ENCODE measurements at places on chromosomes 3 and 15.

DNA sequence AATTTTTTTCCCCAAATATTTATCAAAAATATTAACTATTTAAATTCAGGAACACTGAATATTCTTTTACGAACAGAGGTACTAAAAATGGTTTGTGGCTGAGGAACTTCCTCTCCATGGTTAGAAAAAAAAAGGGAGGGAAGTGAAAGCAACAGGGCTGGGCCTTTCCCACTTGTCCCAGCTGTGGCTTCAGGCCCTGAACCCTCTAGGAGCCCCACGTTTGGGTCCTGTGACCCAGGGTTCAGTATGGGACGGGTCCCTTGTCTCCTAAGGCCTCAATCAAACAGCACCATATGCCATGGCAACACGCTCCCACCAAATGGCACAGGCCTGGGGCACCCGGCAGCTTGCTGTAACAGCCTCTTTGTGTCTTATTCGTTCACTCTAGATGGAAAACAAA is 32.4 kb downstream of the POC1A start:
- no peak for DNase-seq

DNA sequence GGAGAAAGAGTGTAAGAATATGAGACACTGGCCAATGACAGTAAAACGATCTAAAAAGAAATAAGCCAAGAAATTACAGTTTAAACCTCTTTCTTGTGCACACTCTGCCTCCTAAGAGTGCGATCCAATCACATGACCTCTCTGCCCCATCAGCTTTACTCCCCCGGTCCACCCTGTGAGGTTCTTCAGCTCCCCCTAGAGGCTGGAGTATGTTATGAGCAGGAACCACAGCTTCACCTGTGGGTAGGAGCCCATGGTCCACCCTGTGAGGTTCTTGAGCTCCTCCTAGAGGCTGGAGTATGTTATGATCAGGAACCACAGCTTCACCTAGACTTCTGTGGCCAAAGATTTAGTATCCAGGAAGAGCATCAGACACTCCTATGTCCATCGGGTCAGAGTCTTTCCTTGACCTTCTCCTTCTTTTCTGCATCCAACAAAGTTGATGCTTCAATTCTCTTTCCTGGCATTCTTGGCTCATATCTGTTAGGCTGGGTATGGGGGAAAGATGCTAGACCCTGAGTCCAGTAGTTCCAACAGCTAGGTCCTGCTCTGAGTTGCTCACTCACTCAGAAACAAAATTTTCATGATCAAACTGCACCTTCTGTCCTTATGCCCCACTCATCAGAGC is 164.0 kb downstream of the MINAR1 start:
- peak; percentile 83 for DNase-seq

DNA sequence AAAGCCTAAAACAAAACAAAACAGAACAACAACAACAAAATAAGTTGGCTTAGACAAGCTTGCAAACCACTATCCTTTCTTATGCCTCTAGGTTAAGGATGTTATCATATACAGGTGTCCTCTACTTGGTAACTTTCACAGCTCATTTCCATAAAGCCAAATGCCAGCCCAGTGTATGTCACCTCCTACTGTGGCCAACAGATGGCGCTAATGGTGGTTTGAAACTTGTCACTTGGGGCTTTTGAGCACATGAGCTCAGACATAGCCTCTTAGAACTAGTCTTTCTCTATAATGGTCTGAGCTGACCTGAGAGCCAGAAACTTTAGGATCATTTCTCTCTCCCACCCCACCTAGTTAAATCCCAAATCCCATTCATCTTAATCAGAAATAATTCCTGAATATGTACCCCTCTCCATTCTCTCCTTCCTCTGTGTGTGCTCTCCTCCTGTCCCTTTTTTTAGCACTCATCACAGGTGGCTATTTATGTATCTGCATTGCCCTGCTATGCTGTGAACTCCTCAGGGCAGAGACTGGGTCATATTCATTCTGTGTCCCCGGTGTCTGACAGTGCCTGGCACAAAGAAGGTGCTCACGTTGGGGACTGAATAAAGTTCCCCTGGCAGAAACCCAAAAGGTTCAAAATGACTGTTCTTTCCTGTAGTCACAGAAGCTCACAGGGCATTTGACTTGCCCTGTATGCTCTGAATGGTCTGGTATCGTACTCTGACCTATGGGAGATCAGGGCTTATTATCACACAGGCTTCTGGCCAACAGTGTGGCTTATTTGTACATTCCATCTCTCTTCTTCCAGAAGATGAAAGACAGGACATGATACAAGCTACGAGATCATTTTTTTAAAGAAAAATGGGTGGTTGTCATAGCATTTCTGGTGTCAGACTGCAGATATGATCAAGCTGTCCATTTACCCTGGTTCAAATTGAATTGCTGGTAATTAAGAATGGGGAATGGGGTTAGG is 319.3 kb upstream of the AZI2 start:
- DNase-seq: no peak

DNA sequence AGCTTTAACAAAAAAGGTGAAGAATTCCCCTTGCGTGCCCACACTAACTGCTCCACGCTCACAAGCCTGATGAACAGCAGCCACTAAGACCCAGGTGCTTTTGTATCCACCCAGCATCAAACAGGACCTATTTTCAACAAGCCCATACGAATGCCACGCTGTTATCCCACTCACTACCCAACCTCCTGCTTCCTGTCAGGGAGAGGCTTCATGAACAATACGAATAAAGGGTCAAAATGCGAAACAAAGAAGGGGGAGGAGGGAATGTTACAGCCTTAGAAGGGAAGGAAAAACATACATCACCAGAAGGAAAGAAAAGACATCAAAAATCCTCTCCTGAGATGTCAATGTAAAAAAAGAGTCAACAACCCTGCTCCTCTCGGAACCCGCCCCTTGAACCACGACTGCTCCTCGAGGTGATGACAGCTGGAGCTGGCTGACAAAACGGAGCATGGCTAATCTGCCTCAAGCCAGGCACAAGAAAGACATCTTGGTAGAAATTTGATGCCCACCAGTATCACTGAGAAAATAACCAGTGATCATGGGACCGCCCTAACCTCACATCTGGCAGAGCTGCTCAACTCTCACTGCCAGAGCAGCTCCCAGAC is 9.7 kb downstream of the ERC2 start:
- no peak for DNase-seq

- no peak for DNase-seq
These were observed 68.5 kb downstream of the CHSY1 start for GRCh38 chr15:101183226-101183930.

GRCh38 chr3:150150633-150151032 is 179.9 kb upstream of the PFN2 start:
- no peak for DNase-seq

DNA sequence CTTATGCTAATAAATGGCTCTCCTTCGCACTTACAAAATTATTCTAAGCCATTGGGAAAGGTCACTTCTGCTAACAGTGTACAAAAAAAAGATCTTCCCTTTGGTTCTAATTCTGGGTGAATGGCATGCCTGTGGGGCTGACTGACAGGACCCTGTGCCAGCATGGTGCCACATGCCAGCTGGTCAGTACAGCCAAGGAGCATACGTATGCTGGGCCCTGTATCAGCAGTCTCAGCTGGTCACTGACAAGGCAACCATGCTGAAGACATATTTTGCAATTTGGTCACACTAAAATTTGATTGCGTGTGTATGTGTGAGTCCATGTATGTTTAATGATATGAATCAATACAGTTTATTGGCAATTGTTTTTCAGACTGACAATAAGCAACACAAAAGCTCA is 246.1 kb downstream of the TBL1XR1 start:
- no peak for DNase-seq

DNA sequence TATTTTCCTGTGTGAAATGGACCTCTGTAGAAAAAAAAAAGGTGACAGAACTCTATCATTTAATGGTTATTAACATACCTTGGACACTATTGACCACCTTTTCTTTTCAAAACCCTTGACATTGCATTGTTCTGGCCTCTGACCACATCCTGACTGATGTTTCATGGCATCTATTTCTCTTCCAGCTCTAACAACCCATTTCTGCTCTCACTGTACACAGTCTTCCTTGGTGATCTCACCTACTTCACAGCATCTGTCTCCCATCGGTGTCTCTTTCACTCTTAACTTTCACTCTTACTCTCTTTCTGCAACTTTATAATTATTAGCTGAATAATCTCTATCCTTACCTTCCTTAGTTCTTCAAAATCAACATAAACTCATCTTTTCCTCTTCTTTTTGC is 217.4 kb upstream of the CD96 start:
- peak; percentile 36 for DNase-seq

- DNase-seq: no peak
These were observed 4.4 kb upstream of the FOXB1 start for GRCh38 chr15:59999612-60000112.

- no peak for DNase-seq
These were observed 21.4 kb upstream of the KPNA1 start for GRCh38 chr3:122535964-122536631.

- DNase-seq: peak; percentile 74
These were observed 21.6 kb upstream of the GCNT3 start for GRCh38 chr15:59590027-59590426.

GRCh38 chr15:80431635-80432344 is 27.6 kb downstream of the ARNT2 start:
- DNase-seq: no peak

DNA sequence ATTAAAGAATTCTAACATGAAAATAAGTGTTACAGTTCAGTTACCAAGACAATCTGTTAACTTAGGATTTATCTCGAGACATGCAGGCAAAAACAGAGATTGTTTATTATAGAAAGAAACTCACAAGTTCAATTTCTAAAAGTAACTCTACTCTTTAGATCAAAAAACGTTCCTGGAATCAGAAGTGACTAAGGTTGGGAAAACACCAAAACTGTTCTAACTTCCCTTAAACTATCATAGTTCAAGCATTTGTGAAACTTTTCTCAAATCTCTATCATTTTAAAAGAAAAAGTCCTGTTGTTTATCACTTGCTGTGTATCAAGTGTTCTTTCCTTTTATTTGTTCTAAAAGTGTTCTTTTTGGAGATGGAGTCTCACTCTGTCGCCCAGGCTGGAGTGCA is 8.7 kb downstream of the WDR82 start:
- no peak for DNase-seq

- DNase-seq: no peak
These were observed 5.9 kb upstream of the TBC1D21 start for GRCh38 chr15:73867426-73867825.

DNA sequence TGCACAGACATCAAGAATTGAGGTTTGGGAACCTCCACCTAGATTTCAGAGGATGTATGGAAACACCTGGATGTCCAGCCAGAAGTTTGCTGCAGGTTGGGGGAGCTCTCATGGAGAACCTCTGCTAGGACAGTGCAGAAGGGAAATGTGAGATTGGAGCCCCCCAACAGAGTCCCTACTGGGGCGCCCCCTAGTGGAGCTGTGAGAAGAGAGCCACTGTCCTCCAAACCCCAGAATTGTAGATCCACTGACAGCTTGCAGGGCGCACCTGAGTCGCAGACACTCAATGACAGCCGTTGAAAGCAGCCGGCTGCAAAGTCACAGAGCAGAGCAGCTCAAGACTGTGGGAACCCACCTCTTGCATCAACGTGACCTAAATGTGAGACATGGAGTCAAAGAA is 34.6 kb upstream of the EPHA6 start:
- no peak for DNase-seq

GRCh38 chr3:133040696-133041523 is 2.7 kb downstream of the TMEM108 start:
- no peak for DNase-seq

DNA sequence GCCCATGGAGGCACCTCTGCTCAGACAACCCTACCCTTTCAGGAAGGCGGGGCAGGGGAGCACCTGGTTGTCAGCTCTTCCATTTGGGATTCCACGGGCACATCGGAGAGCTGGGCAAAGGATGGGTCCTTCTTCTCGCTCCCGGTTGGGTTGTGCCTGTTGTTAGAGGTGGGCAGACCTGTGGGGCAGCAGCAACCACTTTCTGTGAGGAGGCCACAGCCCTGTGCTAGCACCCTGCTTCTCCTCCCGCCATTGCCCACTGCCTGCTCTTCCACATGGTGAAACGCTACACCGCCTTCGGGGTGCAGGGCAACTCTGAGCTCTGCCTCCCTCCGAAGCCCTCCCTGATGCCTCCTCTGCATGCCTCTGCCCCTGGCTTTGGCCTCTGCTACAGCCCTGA is 7.0 kb upstream of the HHATL start:
- DNase-seq: no peak

GRCh38 chr3:137008976-137009375 is 51.2 kb downstream of the IL20RB start:
- DNase-seq: no peak

GRCh38 chr3:115792206-115792955 is 169.1 kb downstream of the GAP43 start:
- peak; percentile 47 for DNase-seq

GRCh38 chr15:77059786-77060361 is 11.0 kb downstream of the TSPAN3 start:
- DNase-seq: no peak

- DNase-seq: no peak
These were observed 56.8 kb upstream of the NANOGP8 start for GRCh38 chr15:35141743-35142471.

DNA sequence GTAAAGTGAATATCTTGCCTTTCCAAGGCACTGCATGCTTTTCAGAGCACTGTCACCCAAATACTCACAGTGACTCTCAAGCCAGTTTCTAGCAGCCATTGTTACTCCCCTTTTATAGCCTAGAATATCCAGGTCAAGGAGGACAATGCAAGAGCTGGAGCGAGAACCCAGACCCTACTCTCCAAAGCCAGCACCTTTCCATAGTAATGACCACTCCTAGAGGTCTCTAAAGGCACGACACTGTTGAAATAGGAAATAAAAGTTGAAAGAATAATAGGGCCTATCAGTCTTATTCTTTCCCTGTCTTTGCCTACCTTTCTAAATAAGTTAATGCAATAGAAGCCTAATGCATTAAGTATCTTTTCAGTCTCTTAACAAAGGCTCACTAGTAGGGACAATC is 33.6 kb upstream of the DUT start:
- DNase-seq: no peak

DNA sequence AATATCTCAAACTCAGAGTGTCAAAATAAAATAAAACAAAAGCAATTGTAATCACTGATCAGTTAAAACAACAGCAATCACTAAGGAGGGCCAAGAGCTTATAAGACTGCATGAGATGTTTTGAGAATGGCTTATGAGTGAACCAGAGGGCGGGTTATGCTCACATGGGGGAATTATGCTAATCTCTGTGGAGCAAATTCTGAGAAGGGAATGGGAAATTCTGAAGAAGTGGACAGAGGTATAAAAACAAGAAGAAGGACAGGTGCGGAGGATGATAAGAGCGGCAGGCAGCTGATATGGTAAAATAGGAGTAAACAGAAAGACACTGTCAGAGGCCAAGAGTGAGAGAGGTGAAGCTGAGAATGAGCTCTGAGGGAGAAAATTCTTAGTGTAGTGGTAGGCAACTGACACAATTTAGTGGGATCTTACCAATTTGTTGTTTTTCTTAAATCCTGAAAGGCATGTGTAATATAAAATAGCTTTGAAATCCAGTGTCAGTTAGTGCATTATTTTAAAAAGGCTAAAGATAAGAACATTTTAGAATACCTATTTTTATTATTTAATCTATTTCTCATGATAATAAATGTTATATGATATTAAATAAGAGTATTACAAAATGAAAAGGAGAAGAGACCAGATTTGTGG is 133.8 kb downstream of the SPATA16 start:
- no peak for DNase-seq

GRCh38 chr3:36606871-36607765 is 157.2 kb downstream of the DCLK3 start:
- DNase-seq: no peak
